ENCODE measurements at places on chromosomes 6 and 20.
A peak's percentile ranks its signal among the peaks of the same experiment; 100 is the strongest.

DNA sequence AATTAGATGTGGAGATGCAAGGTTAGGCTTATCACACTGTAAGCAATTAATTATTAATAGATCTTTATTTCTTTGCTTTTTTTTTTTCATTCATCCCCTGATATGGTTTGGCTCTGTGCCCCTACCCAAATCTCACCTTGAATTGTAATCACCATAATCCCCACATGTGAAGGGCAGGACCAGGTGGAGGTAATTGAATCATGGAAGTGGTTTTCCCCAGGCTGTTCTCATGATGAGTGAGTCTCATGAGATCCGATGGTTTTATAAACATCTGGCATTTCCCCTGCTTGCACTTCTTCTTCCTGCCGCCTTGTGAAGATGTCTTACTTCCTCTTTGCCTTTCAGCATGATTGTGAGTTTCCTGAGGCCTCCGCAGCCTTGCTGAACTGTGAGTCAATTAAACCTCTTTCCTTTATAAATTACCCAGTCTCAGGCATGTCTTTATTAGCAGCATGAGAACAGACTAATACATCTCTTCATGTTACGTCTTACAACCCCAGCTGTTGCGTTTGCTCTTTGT lies 333.8 kb downstream of the CDH26 start:
- no peak for DNase-seq

DNA sequence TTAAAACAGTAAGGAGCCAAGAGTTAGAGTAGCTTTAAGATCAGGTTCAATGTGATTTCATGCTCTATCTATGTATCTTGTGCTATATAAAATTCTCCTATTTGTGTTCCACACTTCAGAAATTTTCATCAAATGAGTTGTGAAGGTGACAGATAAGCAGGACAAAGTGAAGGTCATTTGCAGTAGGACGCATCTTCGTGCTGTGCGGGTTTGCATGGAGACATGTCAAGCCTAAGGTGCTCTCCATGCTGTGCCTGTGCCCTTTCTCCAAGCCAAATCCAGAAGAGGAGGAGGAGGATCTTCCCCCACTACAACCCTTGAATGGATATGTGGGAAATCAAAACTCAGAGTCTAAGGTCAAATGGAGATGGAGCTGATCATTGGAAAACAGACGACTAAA lies 147.3 kb upstream of the NEDD9 start:
- DNase-seq: no peak

DNA sequence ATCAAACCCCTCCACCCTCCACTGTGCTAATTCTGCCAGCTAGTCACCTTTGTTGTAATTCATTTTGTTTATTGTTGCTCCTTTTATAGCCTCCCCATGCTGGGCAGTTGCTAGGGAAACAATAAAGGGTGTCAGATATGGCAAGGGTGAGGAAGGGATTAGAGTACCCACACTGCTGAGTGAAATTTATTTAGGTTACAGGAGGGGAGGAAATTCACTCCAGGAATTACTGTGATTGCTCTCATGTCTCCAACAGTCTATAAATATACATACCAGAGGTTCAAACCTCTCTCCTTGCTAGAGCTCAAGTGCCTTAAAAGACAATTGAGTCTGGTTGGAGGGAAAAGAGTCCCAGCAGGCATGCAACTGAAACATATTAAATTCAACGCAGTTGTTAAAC lies 90.6 kb upstream of the ADGRF1 start:
- DNase-seq: no peak

GRCh38 chr6:69580706-69581105 lies 216.1 kb downstream of the LMBRD1 start:
- DNase-seq: no peak

- DNase-seq: no peak
Measured at GRCh38 chr6:24205020-24205492, 79.0 kb downstream of the NRSN1 start.

- DNase-seq: no peak
Measured at GRCh38 chr20:9203081-9203447, 134.2 kb downstream of the PLCB4 start.

DNA sequence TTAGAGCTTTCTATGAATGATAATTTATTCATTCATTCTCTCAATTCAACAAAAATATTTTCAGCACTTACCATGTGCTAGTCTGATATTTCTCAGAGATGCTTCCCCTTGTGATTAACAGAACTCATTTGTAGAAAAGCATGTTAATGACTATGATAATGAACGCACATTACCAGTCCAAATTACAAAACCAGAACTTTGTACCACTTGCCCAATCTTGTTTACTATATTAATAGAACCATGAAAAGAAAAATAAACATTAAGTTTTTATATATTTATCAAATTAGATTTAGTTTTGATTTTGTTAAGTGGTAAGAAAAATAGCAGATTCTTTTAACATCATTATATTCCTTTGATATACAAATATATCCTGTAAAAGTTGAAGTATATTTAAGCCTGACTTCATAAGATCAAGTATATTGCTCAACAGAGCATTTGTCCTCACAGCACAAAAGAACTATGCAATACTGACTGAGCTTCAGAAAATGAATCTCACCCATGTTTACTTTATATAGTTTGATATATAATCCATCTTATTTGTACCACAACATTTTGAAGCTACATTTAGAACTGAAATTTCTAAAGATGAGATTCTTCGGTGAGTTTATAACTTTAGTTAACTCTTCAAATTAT lies 48.9 kb downstream of the TMEM244 start:
- DNase-seq: no peak

DNA sequence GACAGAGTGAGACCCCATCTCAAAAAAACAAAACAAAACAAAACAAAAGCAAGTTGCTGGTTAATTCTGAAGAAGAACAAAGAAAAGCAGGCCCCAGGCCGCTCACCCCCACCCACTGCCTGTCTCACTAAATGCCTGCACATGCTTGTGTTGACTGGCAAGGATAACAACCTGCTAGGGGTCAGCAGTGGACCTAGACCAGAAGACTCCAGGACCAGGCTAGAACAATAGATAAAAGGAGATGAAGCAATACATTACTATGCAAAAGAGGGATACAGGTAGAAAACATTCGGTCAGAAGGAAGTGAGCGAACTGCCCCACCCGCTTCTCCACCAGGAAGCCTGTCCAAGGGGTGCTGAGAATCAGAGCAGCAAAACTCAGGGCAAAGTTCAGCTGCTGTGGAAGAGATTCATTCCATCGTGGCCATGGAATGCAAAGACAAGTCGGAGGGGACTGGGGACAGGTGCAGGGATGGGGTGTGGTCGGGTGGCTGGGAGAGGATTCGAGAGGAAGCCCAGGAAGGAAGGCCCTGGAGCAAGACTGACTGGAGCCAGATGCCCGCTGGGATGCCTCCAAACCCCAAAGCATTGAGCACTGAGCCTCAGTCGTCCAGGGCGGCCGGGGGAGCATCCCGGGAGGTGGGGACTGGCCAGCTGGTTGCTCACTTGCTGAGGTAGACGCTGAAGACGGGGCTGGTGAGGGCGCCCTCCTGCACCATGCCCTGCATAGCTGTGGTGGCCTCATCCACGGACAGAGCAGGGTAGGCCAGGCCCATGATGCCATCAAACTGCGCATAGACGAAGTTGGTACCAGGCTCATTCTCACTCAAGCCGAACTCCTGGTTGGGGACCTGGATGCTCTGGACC lies 5.3 kb downstream of the PGC start:
- no peak for DNase-seq

GRCh38 chr20:13200767-13201500 lies 20.1 kb upstream of the ISM1 start:
- DNase-seq: no peak

- DNase-seq: no peak
Measured at GRCh38 chr6:137316626-137317025, 97.4 kb upstream of the IFNGR1 start.

GRCh38 chr6:74780831-74781230 lies 425.0 kb downstream of the COL12A1 start:
- DNase-seq: no peak

DNA sequence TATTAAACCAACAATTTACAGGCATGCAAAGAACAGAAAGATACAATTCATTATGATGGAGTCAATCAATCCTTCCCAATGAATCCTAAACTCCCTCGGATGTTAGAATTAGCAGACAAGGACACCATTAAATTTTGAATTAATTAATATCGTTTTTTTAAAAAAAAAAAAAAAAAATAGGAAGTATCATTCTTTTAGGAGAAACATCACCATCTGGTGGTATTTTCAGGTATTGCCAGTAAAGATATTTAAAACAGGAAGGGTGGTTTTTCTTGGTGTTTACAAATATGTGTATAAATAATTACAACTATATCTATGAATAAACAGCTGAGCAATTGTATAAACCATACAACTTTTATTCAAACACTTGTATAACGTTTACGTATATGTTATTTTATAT lies 564.4 kb downstream of the HAO1 start:
- DNase-seq: no peak

DNA sequence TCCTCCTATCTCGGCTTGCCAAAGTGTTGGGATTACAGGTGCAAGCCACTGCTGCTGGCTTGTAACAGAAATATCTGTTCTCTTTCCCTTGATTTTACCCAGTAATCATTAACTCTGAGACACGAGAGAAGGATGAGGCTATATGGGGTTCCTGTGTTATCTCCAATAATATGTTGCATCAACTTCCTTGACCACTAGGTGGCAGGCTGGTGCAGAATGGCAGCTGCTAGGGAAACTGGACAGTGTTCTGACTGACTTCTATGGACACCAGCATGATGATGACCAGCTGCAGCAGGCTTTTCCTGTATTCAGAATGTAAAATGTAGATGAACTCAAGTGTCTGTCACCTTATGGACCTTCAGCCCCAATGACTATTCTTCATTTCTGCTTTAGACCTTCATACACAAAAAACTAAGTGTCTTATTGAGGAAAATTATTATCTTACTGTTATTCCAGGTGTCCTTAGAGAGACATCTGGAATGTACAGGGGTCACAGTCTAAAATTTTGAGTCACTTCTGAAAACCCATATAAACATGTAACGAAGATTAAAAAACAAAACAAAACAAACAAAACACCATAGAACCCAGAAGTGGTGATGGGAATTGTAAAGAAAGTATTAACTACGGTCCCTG lies 20.4 kb upstream of the CD109 start:
- peak; percentile 54 for DNase-seq

DNA sequence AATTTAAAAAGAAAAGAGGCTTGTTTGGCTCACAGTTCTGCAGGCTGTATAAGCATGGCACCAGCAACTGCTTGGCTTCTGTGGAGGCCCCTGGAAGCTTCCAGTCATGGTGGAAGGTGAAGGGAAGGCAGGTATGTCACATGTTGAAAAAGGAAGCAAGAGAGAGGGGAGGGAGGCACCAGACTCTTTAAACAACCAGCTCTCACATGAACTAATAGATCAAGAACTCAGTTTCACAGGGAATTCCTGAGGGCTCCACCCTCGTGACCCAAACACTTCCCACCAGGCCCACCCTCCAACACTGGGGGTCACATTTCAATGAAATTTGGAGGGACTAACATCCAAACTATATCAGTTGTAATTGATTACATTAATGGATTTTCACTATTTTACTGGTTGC lies 127.9 kb upstream of the MLIP start:
- no peak for DNase-seq

GRCh38 chr6:96844530-96844929 lies 7.3 kb upstream of the GPR63 start:
- no peak for DNase-seq

DNA sequence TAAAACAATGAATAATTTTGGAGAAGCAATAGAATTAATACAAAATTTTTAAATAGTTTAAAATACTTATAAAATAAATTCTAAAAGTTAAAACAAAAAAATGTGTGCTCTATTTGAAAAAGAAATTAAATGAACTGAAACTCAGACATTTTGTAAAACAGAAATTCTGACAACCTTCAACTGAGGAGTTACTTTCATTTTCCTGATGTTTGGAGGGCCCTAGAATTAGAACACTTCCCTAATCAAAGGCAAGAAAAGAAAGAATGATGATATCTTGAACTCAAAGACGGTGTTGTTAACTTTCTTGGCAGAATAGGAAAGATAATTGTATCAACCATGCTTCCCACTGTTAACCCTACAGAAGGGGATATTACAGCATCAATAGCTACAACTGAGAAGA lies 27.9 kb downstream of the SNX14 start:
- no peak for DNase-seq

- DNase-seq: no peak
Measured at GRCh38 chr6:79605968-79606764, 25.0 kb upstream of the SH3BGRL2 start.

- DNase-seq: no peak
Measured at GRCh38 chr20:58256842-58257241, 28.4 kb upstream of the ANKRD60 start.

Measured in activated T-cell treated with anti-CD3 and anti-CD28 coated beads, Interleukin-2, amount 50 U/mL, for 1 hour (primary cell).